CD8-positive, alpha-beta memory T cell (primary cell): ENCODE measurements at places on chromosomes 6 and 20. TPM values are rescaled to one million over a fixed set of nuclear protein-coding genes. Genes with fewer than 3 reads are reported as not detected.

The RBPJL gene
- total RNA-seq = not detected

The IBTK gene
- total RNA-seq = 26.6 TPM

The ARMH2 gene
- not detected for total RNA-seq

The ADGRB3 gene
- total RNA-seq = not detected

The PXDC1 gene
- total RNA-seq = 0.24 TPM

The POM121L2 gene
- total RNA-seq = not detected

The PRDM1 gene
- 88.2 TPM for total RNA-seq

The GHRH gene
- not detected for total RNA-seq

The ZBTB46 gene
- total RNA-seq = 0.31 TPM

The AFDN gene
- 19.0 TPM for total RNA-seq

GRCh38 chr6:134328792-134329191 lies 10.9 kb upstream of the SGK1 start:
- no peak for DNase-seq

GRCh38 chr6:151534576-151534975 lies 40.8 kb downstream of the CCDC170 start:
- DNase-seq = no peak

DNA sequence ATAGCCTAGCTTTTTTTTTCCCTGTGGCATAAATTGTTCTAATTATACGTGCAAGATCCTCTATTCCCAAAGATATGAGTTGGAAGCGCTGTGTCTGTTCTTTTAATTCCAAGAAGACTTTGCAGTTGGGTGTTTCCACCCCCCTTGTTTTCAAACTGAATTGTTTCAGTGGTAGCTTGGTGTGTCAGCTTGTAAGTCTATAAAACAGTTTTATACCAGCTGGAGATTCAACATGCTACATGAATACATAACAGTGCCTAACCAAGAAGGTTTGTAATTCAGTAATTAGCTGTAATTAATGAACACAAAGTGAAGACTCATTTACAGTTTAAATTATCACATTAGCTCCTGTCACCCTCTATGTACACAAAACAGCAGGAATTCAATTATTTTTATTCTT lies 154.0 kb downstream of the ZNF217 start:
- no peak for DNase-seq

GRCh38 chr6:85431271-85431670 lies 18.6 kb upstream of the NT5E start:
- no peak for DNase-seq

DNA sequence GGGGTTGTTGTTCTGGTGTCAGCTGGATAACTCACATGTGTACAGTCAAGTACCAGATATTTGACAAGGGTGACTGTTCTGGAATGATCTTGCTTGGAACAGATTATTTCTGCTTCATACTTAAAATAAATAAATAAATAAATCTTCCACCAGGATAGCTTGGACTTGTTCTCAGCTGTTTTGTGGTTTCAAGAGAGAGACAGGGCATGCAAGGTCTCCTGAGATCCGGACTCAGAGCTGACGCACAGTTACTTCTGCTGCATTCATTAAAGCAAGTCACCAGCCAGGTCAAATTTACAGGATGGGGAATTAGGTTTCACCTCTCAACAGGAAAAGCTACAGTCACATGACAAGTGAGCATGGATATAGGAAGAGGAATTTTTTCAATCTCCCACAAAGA lies 285.0 kb upstream of the SPTLC3 start:
- no peak for DNase-seq

DNA sequence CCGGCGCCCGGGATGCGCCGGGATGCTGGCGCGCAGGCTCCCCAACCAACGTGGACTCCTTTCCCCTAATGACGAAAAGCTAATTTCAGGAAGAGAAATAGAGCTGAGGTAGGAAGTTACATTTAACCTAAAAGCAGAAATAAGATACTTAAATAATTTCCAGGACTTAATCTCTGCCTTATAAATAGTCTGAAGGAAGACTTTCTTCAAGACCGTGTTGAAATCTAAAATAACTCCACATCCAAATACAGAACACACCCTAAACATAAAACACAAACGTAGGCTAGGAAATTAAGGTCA lies 1.3 kb downstream of the ASF1A start:
- DNase-seq = no peak

- DNase-seq = no peak
Observed at GRCh38 chr20:10332656-10333415, 101.2 kb downstream of the MKKS start.

GRCh38 chr6:113396730-113397129 lies 460.4 kb upstream of the MARCKS start:
- no peak for DNase-seq

DNA sequence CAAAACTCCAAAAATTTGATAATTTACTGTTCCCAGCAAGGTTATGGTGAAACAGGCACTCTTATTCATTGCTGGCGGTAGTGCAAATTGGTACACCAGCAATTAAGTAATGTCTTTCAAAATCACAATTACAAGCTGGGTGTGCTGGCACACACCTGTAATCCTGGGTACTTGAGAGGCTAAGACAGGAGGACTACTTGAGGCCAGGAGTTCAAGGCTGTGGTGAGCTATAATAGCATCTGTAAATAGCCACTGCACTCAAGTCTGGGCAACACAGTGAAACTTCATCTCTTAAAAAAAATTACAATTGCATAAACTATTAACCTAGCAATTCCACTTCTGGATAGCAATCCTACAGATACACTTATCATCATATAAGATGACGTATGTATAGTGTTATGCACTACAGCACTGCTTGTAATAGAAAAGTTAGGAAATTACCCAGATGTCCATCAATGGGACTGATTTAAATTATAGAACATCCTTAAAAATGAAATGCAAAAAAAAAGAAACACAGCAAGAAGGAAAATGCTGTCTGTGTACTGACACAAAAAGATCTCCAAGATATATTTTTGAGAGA lies 31.4 kb downstream of the NCOA6 start:
- DNase-seq = no peak

DNA sequence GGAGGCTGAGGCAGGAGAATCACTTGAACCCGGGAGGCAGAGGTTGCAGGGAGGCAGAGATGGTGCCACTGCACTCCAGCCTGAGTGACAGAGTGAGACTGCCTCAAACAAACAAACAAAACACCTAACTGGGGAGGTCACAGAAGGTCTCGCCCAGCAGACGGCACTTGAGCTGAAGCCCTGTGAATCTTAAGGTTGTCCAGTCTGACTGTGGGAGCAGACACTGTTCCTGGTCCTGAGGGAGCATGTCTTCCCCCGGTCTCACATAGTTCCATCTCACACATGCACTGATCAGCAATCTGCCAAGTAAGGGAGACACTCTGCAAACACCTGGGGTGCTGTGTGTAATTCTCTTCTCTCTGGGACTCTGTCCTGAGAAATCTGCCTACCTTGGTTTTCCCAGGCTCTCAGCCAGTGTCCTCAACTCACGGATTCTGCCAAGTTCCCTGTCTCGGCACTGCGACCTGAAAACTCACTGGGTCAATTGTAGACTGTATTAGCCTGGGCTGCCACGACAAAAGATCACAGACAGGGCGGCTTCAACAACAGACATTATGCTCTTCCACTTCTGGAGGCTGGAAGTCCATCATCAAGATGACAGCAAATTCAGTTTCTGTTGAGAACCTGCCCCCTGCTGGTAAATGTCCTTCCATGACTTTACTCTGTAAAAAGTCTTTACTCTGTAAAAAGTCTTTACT lies 94.3 kb downstream of the JPH2 start:
- no peak for DNase-seq

- no peak for DNase-seq
Observed at GRCh38 chr6:1767481-1768246, 157.9 kb downstream of the FOXC1 start.

GRCh38 chr20:35985806-35986205 lies 17.4 kb downstream of the CNBD2 start:
- DNase-seq = no peak

- no peak for DNase-seq
Observed at GRCh38 chr6:137315081-137315480, 95.9 kb upstream of the IFNGR1 start.

- DNase-seq = no peak
Observed at GRCh38 chr20:39893003-39893685, 795.9 kb downstream of the MAFB start.

DNA sequence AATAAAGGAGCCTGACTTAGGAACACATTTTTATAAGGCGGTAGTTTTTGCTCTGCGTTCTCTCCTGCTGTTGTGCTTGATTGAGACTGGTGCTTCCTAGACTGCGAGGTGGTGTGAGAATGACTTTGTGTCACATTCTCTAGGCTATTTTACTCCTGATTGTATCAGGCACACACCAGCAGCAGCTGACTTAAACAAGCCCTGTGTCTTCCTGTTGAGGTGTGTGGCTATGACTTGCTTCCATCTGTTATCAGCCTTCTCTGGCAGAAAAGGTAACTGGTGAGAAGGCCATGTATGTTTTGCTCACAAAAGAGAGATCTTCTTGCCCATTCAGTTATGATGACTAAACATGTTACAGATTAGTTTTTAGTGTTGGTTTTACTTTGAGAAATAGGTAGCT lies 43.4 kb downstream of the CLVS2 start:
- no peak for DNase-seq

DNA sequence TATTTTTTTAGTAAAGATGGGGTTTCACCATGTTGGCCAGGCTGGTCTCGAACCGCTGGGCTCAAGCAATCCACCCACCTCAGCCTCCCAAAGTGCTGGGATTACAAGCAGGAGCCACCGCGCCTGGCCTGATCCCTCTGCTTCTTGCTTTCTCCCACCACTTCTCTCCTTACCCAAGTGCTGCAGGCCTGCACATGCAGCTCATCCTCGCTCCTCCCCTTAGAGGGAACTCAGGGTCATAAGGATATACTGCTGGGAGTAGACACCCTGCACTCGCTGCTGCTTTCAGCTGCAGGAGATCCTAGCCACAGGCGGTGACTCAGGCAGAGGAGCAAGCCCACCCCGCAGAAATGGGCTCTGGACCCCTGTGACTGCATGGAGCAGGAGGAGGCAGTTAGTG lies 40.0 kb upstream of the FANCE start:
- no peak for DNase-seq

GRCh38 chr6:4008324-4009047 lies 70.5 kb downstream of the FAM217A start:
- DNase-seq = no peak

GRCh38 chr20:45358282-45359068 lies 4.5 kb upstream of the SYS1 start:
- DNase-seq = no peak
